ENCODE measurements at places on chromosomes 3 and 15.

DNA sequence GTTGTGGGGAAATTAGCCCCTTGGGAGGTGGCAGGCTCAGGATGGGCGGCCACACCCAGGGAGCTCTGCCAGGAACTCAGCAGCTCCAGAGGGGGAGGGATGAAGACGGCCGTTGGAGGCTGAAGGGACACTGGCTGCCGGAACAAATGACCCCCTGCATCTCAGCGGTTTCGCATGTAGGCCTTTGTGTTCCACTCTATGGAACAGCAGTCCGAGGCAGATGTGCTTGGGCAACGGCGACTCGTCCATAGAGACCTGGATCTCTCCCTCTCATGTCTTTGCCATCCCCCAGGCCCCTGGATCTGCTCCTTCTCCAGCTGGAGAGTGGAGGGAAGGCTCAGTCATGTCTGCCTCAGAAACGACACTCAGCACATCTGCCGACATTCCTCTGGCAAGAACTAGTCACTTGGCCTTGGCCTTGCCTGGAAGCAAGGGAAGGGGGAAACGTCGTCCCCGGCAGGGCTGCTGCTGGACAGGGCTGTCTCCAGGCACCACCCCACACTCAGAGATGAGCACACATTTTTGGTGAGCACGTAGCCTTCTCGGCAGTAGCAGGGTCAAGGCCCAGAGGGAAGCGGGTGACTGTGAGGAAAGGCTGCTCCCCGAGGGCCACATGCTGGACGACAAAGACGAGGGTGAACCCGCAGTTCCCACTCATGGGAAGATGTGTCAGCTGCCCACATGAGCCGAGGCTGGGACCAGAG, 83.8 kb downstream of the ASB7 start:
- DNase-seq: no peak

DNA sequence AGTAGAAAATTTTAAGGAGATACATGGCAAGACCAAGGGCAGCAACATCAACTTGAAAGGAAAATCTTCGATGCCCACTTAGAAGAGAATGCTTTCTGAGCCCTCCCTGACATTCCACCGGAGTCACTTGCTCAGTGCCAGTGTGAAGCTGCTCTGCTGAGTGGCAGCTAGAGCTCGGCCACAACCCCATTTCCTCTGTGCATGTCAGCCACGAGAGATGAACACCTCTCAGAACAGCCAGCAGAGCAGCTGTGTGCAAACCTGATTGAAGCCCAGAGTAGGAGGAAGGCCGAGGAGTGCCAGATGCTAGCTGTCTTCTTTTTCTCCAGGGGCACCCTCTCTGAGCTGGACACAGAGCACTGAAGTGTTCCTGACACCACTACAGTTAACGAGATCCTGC, 12.2 kb downstream of the TARS3 start:
- DNase-seq: no peak

GRCh38 chr3:110077093-110077492, 739.7 kb upstream of the DPPA4 start:
- DNase-seq: no peak

DNA sequence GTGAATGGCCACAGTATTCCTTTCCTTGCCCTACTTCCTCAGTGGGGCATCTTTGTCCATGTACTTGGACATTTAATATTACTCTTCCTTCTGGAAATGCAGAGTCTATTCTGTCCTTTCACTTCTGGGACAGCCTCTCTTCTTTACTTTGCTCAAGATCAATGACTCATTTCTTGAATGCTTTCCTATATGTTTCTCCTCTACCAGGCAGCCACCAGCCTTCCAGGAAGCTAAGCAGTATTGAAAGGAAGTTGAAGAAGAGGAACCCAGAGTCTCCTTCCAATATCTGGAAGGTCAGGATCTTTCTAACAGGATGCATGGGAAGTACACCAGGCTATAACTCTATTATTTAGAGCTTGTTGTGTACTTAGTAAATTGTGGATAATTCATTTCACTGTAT, 182.8 kb downstream of the CD47 start:
- DNase-seq: no peak

DNA sequence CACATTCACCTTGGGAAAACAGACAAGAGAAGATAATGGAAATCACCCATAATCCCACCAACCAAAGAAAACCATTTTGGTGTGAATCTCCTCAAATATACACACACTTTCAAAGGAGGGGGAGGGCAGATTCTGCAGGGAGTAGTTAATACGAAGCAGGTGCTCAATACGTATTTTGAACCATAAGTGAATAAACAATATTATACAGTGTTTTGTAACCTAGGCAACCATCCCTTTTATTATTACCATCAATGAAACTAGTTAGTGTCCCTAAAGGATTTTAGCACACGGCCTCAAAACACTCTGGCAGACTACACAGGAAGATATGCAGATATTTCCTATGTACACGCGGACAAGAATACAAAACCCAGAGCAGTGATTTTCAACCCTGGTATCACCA, 6.1 kb downstream of the OSBPL10 start:
- no peak for DNase-seq

DNA sequence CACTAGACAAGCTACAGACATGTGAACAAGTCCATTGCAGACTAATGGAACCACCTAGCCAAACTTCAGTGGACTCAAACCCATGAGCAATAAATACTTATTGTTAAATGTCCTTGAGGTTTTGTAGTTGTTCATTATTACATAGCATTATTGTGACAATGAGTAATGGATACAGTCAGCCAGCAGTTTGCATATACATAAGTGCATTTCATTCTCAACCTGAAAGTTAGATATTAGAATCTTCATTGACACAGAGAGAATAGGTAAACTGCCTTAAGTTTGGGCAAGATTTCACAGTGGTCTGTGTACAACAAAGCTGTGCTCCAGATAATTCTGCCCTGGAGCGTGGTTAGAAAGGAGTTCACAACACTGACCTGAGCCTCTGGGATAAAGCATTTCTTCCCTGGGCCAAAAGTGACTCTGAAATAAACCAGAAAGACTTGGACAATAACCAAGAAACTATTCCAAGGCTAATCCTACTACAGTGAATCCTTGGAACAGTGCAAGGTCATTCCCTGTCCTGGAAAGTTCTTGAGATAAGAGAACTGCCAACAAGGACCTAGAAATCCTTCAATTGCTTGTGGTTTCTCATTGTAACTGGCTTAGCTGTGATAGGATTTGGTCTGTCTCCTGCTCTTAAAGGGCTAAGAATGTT, 225.5 kb upstream of the STT3B start:
- no peak for DNase-seq

DNA sequence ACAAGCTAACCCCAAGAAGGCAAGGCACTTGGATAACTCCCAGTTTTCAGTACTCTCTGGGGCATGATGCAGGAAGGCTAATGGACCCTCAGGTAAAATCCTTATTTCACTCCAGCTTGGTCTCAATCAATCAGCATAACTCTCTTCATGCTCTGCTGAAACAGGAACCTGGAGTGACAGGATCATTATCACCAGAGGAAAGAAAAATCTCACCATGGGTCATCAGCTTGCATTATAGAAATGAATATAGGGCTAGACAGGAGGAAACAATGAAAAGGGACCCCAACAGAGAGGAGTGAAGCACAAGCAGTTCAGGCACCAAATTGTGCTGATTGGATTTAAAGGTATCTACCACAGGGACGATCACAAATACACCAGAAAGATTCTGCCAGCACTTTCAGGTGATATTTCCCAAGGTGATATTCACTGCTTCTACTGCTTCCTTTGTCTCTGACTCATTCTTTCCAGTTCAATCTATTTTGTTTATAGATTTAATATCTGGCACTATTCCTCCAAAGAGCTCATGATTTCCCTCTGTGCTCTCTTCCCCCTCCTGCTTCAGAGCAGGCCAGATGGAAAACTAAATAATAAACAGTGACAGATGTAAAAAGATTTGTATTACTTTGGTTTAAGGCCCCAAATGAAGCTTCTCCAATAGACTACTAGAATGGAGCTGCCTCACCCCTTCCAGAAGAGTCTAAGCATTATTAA, 22.9 kb upstream of the THUMPD3 start:
- DNase-seq: no peak

GRCh38 chr3:197687570-197687969, 49.1 kb downstream of the RUBCN start:
- no peak for DNase-seq

DNA sequence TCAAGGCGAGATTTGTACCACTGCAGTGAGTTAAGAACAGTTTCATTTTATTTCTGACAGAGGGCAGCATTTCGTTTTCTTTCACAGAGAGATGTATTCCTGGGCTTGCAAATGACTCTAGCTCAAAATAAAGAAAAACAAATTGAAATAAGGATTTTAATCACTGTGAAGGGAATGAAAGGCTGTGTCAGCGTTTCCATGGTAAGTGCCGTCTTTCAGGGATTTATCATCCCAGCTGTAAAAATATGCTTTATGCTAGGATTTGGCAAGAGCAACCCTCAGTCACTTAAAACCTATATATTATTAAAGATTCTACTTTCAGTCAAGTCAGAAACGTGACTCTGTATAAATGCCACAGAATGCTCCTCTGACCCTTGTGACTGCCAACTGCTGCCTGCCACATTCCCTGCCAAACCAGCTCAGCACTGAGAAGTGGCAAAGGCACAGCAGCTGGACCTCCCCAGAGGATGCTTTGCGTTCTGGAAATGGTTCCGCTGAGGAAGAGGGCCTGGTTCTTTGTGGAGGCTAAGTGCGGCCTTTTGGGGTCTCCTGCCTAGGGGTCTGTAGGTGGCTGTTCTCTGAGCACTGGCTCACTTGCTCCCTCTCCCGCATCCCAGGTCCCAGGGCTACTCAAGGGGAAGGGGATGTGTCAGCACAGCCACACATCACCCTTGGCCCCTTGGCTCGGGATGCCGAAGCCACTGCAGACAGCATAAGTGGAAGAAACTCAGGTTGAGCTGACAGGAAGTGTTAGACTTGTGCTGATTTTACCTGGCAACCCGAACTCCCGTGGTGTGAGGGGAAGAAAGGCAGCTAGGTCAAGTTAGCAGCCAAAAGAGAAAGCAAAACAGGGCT, 56.6 kb upstream of the POMGNT2 start:
- DNase-seq: no peak

DNA sequence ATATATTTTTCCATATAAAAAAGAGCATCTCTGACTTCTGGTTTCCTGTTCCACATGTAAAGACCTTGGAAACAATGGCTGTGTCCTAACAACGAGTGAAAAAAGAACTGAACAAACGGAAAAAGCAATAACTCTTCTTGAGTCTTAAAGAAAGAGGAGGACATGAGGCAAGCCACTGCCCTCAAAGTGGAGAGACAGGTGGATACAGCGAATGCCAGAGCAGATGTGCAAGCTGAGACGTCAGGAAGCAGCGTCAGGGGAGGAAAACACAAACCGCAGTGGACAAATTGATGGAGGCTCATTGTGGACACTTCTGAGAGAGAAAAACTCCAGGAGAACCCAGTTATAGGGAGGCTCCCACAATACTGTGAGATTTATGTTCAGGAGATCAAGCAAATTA, 208.0 kb upstream of the MME start:
- DNase-seq: no peak

GRCh38 chr15:77421370-77421700, 647 bp downstream of the HMG20A start:
- DNase-seq: no peak

DNA sequence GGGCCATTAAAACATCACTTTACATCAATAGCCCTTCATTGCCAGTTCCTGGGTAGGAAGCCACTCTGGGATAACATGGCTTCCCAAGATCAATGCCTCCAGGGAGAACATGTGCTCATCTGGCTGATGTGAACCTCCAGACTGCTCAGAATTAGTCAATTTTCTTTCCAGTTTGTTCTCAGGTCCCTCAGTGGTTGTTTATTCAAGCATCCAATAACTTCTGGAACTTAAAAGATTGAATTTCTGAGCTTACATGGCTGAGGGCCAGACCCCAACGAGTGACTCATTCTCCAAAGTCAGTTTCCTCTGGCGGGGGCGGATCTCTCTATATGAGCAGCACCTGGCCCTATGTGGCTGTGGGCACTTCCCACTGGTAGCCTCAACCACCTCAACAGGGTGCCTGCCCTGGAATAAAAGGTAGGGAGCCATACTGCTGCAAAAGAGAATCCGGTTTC, 34.0 kb downstream of the LYZL4 start:
- DNase-seq: no peak

DNA sequence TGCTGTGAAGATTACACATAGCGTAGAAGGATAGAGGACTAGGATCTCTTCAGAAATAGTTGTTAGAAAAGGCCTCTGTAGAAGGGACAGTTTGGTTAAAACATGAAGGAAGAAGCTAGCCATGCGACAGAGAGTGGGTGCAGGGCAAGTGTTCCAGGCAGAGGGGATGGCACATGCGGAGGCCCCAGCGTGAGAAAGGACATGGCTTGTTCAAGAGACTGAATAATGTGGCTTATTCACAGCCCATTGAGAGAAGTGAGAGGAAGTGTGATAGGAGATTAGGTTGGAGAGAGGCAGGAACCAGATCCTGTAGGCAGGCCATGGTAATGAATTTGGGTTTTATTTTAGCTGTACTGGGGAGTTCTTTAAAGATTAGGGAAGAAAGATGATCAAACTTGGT, 56.4 kb downstream of the NEO1 start:
- no peak for DNase-seq

GRCh38 chr15:100169615-100170290, 172.0 kb downstream of the ADAMTS17 start:
- DNase-seq: no peak

DNA sequence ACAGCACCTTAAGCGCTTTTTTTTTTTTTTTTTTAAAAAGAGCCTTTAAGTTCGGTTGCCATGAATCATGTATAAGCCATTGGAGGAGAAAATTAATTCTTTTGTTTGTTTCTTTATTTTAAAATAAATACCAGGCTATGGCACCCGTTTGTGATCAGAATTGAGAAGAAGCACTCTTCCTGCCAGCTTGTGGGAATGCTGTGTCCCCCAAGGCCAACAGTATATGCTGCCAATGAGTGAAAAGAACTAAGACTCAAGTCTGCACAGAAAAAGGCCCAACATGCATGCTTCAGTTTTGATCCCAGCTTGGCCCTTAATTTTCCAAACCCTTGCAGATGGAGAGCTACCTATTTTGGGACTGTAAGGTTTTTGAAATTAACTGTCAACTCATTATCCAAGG, 90.5 kb downstream of the LRRC3B start:
- no peak for DNase-seq

DNA sequence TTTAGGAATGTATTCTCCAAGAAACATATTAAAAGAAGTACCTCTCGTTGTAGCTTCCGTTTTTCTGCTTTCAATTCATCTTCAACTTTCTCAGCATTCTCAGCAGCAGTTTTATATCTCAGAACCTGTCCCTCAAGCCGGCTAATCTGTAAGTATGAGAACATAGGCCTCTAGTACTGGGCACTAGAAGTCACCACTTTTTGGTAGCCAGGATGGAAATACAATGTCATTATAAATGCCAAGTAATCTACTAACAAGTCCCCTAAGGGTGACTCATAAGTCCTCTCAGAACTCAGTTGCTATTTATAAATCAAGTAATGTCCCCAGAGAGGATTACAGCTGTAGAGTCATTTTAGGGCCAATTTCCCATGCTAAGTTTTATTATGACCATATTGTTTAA, 61.1 kb downstream of the MLH1 start:
- DNase-seq: no peak

DNA sequence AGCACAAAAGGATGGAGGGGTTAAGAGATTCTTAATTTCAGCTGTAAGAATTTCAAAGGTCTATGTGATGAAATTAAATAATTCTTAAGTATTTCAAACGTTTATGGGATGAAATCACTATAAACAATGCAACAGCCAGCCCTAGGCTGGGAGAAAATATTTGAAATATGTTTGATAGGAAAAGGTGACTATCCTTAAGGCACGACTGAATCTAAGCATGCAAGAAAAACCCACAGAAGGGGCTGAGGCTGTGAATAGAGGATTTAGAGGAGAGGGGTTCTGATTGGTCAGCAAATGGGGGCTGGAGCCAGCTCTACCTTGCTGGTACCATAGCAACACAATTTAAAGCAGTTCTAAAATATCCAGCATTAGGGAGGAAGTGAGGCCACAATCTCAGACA, 220.8 kb upstream of the ATP10A start:
- no peak for DNase-seq

- DNase-seq: no peak
These were observed 11.8 kb upstream of the HES1 start for GRCh38 chr3:194124193-194124592.
